ENCODE measurements at places on chromosomes 5 and 9. TPM values are rescaled to one million over a fixed set of nuclear protein-coding genes. Genes with fewer than 3 reads are reported as not detected.

Gene UCK1
- total RNA-seq = 20.6 TPM

DNA sequence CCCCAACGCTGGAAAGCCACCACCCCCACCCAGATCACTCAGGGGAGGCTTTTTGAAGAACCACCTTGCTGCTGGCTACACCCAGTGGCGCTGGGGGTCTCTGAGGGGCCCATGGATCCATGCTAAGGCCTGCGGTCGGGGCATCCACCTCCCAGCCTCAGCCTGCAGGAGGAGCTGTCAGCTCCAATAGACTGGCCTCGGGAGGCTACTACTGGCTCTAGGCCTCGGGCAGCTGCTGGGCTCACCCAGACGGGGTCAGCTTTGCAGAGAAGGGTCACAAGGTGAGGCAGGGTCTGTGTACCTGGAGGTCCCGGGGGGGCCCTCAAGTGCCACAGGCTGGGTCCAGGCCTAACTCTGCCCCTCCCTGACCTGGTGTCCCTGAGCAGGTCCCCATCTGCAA lies 193.7 kb downstream of the OLFM1 start:
- H3K4me1 ChIP-seq = no peaks in the 10 kb centered on the region
- no peaks in the 10 kb centered on the region for H3K36me3 ChIP-seq
- no peak for DNase-seq
- H3K27ac ChIP-seq = no peak overlapping the region
- peaks cover 69% of the 10 kb centered on the region for H3K27me3 ChIP-seq

- H3K36me3 ChIP-seq = no peaks in the 10 kb centered on the region
- H3K27ac ChIP-seq = no peak overlapping the region
- H3K4me1 ChIP-seq = no peaks in the 10 kb centered on the region
- no peak overlapping the region for H3K4me3 ChIP-seq
- no peak for DNase-seq
Measured at GRCh38 chr9:2595973-2596372, 25.6 kb upstream of the VLDLR start.

GRCh38 chr5:114780290-114780689 lies 389.4 kb downstream of the TRIM36 start:
- H3K36me3 ChIP-seq = no peaks in the 10 kb centered on the region
- DNase-seq = no peak
- no peaks in the 10 kb centered on the region for H3K4me1 ChIP-seq
- H3K4me3 ChIP-seq = no peak overlapping the region
- no peak overlapping the region for H3K27ac ChIP-seq
- H3K27me3 ChIP-seq = no peaks in the 10 kb centered on the region

DNA sequence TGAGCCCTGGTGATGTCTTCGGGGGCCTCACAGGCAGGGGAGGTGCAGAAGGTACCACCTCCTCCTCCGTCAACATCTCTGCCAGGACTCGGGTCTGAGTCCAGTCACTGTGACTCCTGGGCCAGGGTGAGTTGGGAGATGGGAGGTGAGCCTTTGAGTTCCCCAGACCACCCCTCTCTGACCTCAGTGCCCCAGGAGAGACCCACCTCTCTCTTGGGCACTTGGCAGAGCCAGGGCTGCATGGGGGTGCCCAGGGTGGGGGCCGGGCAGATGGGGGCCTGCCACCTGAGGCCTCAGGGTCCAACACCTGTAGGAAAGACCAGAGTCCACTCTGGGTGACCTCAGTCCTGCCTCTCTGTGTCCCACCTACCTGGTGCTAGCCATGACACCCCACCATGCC lies 6.8 kb downstream of the KIF12 start:
- H3K4me1 ChIP-seq = no peaks in the 10 kb centered on the region
- H3K36me3 ChIP-seq = no peaks in the 10 kb centered on the region
- no peaks in the 10 kb centered on the region for H3K27me3 ChIP-seq
- no peak overlapping the region for H3K27ac ChIP-seq
- DNase-seq = no peak

All from spleen (tissue), 13 donors.